Stimulated activated CD8-positive, alpha-beta memory T cell treated with anti-CD3 and anti-CD28 coated beads, Interleukin-2, amount 100 ng/mL, for 1 hour (primary cell): ENCODE measurements at places on chromosomes 4 and X.

DNA sequence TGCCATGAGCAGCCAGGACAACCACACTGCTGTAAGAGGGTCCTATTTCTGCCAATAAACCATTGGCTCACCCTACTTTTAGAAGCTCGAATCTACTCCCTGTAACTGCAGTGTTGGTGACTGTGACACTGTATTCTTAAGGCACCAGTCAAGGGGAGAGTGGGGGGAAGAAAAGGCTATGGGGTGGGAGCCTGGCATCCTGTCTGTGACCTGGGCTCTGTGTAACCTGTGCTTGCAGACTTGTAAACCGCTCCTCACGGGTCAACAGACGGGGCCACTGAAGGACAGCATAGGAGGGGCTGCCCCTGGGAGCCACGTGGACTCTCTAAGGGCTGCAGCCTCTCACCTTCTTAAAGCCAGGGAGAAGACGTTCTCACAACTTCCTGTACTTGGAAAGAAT, 42.2 kb upstream of the ENPP6 start:
- DNase-seq = no peak

- no peak for DNase-seq
Observed at GRCh38 chr4:108029016-108029720, 39.5 kb downstream of the HADH start.

DNA sequence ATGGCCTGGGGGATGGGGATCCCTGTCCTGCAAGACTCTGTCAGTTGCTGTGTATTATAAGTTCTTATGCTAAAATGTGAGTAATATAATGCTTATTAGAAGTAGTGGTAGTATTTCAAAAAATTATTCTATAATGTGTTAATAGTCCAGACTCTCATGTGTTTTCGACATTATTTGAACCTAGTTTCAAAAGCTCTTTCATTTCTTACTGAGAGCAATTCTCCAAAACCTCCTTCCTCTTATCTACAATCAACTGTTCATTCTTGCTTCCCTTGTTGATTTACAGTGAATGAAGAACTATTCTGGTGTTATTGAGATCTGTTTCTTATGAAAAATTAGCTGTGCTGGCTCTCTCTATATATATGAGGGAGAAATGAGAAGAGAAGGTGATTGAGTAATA, 32.9 kb upstream of the PTPN13 start:
- no peak for DNase-seq

DNA sequence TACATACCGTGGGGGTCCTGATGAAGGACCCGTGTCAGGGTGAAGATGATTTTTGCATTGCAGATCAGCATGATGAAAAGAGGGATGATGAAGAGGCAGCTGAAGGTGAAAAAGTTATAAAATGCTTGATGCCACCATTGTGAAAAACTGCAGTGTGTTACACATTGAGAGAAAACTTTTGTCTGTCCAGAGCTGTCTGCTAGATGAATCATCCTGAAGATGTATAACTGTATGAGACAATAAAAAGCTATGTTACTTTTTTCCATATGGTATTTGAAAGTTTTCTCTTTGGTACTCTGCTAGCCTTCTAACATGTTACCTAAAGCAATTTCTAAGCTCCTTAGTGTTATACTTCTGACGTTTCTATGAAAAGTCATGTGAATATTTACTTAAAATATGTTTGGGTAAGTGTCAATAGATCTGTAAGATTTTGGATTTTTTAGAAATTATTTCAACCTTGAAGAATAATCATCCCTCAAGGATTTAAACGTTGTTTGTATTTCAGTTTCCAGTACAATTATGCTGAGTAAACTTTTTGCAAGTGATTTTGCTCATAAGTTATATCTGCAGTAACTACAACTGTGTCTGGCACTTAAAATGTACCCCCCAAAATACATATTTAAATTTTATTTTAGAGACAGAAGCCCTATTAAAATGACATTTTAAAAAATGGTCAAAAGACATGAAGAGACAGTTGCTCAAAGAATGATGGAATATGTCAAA, 9.5 kb downstream of the GNRHR start:
- DNase-seq = no peak

DNA sequence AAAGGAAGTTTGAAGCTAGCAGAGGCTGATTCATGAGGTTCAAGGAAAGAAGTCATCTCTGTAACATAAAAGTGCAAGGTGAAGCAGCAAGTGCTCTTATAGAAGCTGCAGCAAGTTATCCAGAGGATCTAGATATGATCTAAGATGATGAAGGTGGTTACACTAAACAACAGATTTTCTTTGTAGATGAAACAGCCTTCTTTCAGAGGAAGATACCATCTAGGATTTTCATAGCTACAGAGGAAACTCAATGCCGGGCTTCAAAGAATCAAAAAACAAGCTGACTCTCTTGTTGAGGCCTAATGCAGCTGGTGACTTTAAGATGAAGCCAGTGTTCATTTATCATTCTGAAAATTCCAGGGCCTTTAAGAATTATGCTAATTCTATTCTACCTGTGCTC, 28.8 kb downstream of the NR0B1 start:
- DNase-seq = no peak

GRCh38 chr4:157004279-157005161, 32.9 kb upstream of the PDGFC start:
- no peak for DNase-seq
